ENCODE measurements at places on chromosomes 3 and 15. TPM values are rescaled to one million over a fixed set of nuclear protein-coding genes. Genes with fewer than 3 reads are reported as not detected.

The IL12A gene
- total RNA-seq = not detected

The AADACL2 gene
- total RNA-seq = 1.1 TPM

The AVEN gene
- 11.4 TPM for total RNA-seq

The GDPGP1 gene
- total RNA-seq = 5.3 TPM

DNA sequence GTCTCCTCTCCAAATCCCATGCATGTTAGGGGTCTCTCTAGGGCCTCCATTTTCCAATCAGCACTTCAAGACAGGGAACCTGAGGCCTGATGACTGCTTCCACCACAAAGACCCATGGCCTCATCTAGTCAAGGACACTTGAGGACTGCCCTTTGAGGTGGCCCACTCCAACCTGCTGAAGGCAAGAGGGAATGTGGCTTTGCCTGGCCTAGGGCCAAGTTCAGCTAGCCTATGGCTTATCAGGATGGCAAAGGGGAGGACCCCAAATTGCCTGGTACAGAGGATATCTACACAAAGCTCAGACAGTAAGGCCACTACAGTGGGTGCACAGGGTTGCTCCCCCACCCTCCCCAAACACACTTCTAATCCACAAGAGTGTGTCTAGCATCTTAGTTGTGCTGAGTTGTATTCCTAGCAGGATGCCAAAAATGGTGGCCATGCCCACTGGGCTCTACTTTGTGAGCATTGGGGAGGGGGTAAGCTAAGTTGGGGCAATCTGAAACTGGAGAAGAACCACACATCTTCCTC lies 10.0 kb upstream of the GRAMD2A start:
- no peak for DNase-seq

DNA sequence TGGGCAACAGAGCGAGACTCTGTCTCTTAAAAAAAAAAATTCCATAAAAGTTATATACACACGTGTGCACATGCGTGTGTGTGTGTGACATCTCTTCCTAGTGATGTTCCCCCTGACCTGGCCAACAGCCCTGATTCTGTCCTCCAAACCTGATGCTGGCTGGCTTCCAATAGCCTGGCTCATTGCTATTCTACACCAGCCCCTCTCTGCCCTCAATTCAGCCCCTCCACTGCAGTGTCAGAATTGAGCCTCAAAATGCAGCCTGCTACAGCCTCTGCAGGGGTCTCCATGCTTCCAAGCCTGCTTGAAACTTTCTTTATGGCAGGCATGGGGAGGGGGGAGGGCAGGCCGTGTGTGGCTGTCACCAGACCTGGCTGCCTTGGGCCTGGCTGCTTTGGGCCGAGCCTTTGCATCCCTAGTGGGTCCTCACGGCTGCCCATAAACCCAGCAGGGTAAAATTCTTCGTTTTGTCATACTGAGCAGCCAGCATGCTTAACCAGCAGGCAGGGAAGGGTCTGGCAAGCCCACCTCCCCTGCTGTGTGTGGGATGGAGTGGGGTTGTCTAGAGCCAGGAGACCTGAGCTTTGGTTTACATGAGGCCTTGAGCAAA lies 22.7 kb upstream of the DOCK3 start:
- no peak for DNase-seq

- DNase-seq = no peak
These were observed 134.1 kb upstream of the GRM7 start for GRCh38 chr3:6726811-6727210.

- DNase-seq = no peak
These were observed 67.8 kb upstream of the CDAN1 start for GRCh38 chr15:42804739-42805138.

DNA sequence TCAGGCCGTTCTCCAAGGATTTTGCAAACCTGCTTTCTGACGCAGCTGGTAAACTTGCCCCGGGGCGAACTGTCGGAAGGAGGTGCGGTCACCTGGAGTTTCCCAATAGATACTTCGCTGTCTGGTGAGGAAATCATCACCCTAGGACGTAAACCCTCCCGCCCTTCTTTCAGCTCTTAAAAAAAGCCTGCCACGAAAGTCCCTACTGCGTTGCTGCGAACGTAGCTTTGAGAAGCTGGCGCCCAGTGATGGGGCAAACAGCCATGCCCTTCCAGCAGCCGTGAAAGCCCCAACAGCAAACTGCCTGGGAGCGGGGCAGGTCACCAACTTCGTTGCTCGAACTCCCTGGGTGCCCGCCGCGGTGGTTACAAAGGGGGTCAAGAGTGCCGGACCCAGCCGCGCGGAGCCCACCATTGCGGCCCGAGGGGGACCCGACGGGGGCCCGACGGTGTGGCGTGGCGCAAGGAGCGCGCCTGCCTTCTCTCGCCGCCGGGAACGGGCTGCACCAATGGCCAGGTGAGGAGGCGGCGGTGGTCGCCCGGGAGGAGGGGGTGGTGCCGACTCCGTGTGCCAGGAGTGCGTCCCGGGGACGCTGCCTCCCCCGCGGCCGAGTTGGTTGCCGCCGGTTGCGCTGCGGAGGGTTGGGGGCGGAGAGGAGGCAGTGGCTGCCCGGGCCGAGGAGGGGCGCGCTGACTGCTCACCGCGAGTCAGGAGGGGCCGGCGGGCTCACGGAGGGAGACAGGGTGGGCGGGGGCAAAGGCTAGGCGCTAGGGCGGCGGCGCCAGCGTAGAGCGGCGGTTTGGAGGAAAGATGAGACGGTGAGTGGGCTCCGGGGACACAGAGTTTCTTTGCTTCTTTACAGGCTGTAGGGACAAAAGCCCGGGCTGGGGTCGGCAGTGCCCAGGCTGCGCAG lies at the start of gene PHLDB2:
PHLDB2 (plus strand) TSS at position 205 of the 913 bp plus-strand sequence. CDS start 24,813 bp downstream, outside the sequence.
- DNase-seq = no peak

DNA sequence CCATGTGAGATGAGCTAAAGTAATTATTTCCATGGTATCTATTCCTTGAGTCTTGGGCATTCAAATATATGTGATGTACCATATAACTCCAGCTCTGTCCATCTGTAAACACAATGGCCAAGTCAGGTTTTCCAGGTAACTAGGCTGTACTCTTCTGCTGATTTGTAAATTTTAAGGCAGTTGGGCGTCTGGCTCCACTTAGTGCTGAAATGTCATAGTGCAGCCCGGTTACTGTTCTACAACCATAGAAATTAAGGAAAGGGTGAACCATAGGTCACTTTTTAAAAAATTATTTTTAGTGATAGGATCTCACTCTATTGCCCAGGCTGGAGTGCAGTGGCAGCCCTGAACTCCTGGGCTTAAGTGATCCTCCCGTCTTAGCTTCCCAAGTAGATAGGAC lies 44.7 kb upstream of the GOLM2 start:
- DNase-seq = no peak

DNA sequence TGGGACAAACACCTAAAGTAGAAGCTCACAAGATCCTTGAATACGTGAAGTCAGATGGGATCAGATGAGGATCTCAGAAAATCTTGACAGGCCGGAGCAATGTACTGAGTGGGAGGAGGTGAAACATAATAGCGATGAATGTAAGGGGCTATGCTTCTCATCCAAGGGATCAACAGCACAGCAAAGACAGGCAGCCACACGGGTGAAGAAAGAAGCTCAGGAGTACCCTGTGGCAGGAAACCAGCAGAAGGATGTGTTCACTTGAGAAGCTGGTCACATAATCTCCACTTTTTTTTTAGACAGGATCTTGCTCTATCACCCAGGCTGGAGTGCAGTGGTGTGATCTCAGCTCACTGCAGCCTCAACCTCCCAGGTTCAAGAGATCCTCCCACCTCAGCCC lies 92.4 kb downstream of the MEGF11 start:
- no peak for DNase-seq

- DNase-seq = no peak
These were observed 209.0 kb downstream of the EFHB start for GRCh38 chr3:19725000-19725399.

Measured in omental fat pad (tissue), 4 donors.